ENCODE measurements at places on chromosomes 5 and 9. TPM values are rescaled to one million over a fixed set of nuclear protein-coding genes. Genes with fewer than 3 reads are reported as not detected.

DNA sequence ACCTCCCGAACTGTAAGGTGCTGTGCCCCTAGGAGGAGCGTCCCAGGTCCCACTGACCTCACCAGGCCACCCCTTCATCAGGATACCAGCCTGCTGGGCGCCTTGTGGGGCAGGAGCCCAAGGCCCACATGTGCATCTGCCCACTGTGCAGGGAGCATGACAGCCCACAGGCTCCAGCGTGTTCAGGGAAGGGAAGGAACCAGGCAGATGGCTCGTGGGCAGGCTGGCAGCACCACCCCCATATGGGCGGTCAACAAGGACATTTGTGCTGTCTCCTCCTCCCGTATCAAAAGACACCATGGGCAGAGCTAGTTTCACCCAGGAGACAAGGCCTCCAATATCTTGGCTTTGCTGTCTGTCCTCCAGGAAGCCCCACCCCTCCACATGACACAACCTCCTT lies 85.5 kb upstream of the PPP1R26 start:
- no peak for DNase-seq

DNA sequence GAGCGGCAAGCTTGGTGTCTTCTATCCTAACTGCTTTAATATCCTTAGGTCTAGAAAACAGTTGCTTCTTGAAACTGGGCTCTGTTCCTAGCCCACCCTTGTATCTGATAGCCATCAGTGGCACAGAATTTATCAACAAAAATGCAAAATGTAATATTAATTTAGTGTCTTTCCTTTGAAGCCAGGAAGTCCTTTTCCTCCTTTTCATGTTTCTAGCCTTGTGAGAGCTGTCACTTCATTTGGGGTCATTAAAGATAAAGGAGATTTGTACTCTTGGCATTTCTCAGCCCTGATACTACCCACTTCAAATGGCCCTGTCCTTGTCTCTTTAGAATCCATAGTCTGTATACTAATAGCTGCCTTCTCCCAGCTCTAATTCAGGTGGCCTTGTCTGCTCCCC lies 111.0 kb downstream of the GAS1 start:
- no peak for DNase-seq

DNA sequence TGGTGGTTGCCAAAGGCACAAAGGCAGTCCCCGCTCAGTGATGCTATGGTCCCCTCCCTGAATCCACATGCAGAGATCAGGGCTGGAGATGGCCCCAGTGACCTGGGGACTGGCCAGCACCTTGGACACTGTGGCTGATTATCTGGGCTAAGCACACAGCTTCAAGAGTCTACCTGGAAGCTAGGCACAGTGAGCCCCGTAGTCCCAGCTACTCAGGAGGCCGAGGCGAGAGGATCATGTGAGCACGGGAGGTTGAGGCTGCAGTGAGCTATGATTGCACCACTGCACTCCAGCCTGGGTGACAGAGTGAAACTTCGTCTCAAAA lies 8.3 kb upstream of the SCGB3A1 start:
- no peak for DNase-seq

DNA sequence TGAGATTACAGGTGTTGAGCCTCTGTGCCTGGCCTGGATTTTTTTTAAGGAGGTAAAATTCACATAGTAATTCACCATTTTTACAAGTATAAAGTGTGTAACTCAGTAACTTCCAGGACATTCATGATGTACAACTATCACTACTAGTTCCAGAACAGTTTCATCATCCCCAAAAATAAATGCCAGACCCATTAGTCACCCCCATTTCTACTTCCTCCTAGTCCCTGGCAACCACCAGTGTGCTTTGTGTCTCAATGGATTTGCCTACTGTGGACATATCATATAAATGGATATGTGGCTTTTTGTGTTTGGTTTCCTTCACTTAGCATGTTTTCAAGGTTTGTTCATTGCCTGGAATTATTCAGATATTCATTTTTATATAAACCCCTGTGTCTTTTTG lies 72.5 kb upstream of the PANK3 start:
- DNase-seq = no peak

DNA sequence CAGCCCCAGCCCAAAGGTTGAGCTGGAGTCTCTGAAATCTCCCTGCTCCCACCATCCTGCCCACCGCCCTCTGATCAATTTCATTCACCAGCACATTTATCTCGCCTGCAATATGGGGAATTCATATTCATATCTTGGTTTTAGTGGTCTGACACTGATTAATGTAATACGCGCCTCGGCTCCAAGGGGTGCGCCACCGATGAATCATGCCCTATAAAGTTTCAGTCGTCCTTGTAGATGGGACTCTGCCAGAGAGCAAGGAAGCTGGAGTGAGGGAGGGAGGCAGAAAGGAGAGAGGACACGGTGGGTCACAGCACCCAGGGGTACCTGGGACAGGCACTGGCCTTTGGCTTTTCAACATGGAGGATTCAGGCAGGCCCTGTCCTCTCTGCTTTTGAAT lies 8.9 kb downstream of the IRX1 start:
- no peak for DNase-seq

DNA sequence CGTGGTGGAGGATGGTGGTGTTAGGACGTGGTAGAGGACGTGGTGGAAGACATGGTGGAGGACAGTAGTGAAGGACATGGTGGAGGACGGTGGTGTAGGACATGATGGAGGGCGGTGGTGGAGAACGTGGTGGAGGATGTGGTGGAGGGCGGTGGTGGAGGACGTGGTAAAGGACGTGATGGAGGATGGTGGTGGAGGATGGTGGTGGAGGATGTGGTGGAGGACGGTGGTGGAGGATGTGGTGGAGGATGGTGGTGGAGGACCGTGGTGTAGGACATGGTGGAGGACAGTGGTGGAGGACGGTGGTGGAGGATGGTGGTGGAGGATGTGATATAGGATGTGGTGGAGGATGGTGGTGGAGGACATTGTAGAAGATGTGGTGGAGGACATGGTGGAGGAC lies 67.6 kb downstream of the S1PR3 start:
- no peak for DNase-seq

- no peak for DNase-seq
These were observed 80.8 kb upstream of the GNAQ start for GRCh38 chr9:78112406-78112805.

The TEX48 gene
- total RNA-seq = 1.0 TPM

The TICAM2 gene
- total RNA-seq = 1.1 TPM

The GCNT1 gene
- 13.1 TPM for total RNA-seq

The SLC6A3 gene
- not detected for total RNA-seq

All from activated T-helper 1 cell treated with anti-CD3 and anti-CD28 coated beads, Interleukin-12 subunit alpha, Interleukin-12 subunit beta, Interleukin-2, Interleukin-4 antibody, amounts not matched to agents 30 ng/mL and 10 ng/mL and 1 ng/mL, durations not matched to agents 14 hours and 24 hours and 36 hours (primary cell).